BJ (cell line): ENCODE measurements at places on chromosomes 1 and 21. TPM values are rescaled to one million over a fixed set of nuclear protein-coding genes. Genes with fewer than 3 reads are reported as not detected.

BMP8B gene
- polyA plus RNA-seq, result 0.01 TPM in 2 replicates

ATXN7L2 gene
- polyA plus RNA-seq, result 5.7 and 8.7 TPM in 2 replicates

OLFM3 gene
- polyA plus RNA-seq, result not detected in 2 replicates

FGR gene
- not detected in 2 replicates for polyA plus RNA-seq

GRCh38 chr1:212242288-212242984 is 42.8 kb upstream of the PPP2R5A start:
- DNase-seq, result no peak
